Right renal pelvis (tissue), 4 donors: ENCODE measurements at places on chromosomes 13 and 19.

DNA sequence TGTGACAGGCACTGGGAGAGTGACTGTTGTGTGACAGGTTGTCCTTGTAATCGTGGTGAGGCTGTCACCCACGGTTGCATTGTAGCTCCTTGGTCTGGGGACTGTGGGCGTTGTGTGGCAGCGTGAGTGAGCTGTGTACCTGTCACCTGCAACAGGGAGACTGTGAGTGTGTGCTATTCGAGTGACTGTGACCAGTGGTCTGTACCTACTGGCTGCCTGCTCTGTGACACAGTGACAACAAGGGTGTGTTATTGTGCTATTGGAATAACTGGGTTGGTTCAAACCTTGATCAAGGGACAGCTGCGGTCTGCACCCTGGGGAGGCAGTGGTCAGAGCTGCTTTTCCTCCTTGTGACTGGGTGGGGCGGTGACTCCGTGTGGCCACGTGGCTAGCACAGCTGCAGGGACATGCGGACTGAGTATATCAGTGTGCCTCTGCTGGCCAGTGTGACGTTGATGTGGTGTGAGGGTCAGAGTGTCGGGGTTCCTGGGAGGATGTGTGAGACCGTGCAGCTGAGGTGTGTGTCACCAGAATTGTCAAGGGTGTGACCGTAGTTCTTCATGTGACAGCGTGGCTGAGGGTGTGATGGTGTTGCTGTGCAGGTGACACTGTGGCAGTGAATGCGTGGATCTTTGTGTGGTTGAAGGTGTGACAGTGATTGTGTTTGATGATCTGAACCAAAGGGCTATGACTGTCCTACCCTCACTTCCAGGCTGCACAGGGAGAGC, 10.1 kb upstream of the NFIX start:
- no peak for DNase-seq

- no peak for DNase-seq
Measured at GRCh38 chr19:14149509-14149994, 13.2 kb upstream of the ASF1B start.

GRCh38 chr19:19347401-19348110, 26.9 kb downstream of the MAU2 start:
- no peak for DNase-seq

DNA sequence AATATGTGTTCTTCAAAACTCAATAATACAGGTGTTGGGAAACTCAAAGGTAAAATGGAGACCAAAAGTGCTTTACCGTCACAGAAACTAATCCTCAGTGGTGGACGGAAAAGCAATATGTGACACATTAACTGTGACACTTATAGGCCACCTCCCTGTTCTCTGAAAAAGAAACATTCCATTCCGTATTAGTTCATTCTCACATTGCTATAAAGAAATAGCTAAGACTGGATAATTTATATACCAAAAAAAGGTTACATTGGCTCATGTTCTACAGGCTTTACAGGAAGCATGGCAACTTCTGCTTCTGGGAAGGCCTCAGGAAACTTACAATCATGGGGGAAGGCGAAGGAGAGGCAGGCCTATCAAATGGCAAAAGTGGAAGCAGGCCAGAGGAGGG, 435.3 kb upstream of the HTR2A start:
- DNase-seq = no peak

DNA sequence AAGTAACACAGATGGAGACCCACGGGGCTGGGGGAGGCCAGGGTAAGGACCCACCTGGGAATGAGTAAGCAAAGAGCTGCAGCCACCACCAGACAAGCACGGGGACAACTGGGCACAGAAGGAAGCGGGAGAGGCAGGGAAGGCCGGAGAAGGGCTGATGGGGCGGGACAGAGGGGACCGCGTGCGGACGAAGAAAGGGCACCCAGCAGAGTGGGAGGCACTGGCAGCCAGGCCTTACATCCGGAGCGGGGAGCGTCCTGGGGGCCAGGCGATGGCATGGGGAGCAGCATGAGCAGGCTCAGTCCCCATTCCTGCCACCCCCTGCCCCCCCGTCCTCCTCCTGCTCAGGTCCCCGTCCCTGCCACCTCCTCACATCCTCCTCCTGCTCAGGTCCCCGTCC, 3.0 kb downstream of the PROZ start:
- no peak for DNase-seq

GRCh38 chr13:50453188-50453587, 390.3 kb downstream of the DLEU7 start:
- DNase-seq = no peak

DNA sequence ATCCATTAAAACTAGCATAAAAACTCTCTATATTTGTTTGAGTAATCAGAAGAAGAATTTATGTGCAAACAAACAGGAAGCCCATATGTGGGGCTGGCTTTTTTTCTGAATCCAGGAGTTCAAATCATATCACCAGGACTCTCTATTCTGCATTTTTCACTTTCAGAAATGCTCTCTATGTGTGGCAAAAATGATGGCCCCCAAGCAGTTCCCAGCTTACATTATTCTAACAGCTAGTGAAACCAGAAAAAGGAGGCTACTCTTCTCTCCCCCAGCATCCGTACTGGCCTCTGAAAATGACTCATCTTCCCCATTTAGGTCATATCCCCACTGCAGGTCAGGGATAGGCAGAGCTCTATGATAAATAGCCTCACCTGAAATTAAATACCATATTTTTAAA, 20.4 kb downstream of the RBM26 start:
- DNase-seq = no peak

- DNase-seq = no peak
Measured at GRCh38 chr19:29690842-29691241, 24.2 kb downstream of the C19orf12 start.

DNA sequence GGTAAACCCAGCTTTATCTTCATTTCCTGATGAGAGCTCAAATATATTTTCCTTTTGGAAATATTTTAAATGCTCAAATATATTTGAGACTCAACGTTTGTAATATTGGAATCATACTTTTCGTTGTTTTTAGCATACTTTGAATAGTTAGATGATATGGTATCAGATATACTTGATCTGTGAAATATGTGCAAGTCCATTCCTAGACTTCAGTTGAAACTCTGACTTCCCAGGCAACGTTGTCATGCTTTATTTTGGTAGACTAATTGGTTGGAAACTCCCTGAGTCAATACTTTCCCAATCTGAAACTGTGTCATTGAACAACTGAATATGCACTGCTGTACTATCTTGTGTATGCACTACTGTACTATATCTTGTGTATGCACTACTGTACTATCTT, 378.5 kb downstream of the MYO16 start:
- no peak for DNase-seq

GRCh38 chr19:36032251-36033104, at the start of gene CLIP3:
CLIP3 (minus strand) TSS chr19:36032873; CDS start chr19:36032357, 516 bp downstream.
- no peak for DNase-seq
